ENCODE measurements at places on chromosomes 7 and 10. TPM values are rescaled to one million over a fixed set of nuclear protein-coding genes. Genes with fewer than 3 reads are reported as not detected.

- no peak for DNase-seq
Observed at GRCh38 chr10:34918060-34918775, 103.1 kb upstream of the PARD3 start.

DNA sequence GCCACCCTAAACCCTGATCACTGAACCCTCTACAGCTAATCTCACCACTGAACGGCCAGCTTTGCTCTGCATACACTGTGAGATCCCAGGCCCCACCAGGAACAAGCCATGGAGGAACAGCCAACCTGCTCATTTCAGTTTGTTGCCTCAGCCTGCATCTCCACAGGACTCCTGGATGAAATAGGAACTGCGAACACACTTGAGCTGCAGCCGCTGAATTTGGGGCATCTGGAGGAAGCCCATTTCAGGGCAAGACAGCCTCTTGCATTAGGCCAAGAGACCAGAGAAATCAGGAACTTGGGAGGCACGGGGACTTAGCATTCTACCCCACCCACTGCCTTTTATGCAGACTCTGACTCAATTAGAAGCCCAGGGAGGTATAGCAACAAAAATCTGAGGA lies 14.5 kb upstream of the EGR2 start:
- DNase-seq = no peak

The CEP41 gene
- 12.6 TPM for polyA plus RNA-seq

DNA sequence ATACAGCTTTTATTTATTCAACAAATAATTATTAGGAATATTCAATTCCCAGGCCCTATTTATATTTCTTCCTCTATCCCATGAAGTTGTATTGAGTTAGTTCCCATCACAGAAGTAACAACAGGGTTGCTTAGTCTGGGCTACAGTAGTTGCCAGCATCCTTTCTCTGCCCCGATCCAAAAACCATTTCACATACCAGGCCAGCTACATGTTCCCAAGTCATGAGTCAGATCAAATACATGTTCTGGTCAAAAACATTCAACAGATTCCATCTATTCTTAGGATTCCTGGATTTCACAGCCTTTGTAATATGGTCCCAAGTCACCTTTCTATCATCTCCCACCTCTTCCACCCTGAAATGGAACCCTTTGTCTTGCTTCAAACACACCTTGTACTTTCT lies 91.6 kb downstream of the RAB11FIP2 start:
- no peak for DNase-seq

DNA sequence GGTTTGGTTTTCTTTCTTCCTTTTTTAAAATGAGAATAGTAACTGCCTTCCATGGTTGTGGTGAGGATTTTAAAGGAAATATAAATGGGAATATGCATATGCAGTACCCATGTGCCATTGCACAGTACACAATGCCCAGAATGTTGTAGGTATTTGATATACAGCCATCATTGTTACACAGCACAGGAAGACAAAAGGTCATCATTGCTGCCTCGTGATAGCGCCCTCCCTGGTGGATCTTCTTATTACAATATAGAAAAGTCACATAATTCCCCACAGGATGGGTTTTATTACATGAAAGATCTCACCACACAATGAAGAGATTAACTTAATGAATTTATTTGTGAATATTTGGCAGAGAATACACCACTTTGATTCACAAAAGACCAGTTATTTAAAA lies 76.5 kb downstream of the PPP1R17 start:
- DNase-seq = no peak

DNA sequence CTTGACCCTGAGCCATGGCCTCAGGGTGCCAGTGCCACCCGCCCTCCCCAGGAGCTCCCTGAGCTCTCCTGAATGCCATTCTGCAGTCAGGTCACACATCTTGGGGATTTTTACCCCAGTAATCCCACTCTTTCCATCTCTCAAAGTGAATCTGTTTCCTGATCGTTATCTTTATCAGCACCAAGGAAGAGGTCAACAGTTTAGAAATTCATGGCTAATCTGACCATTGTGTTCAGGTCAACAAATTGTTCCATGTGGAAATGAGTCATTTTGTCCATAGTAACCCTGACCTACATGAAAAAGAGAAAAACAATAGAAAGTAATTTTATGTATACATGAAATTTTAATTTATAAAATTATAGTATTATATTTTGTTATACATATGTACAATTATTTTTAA lies 28.8 kb upstream of the ZNF488 start:
- DNase-seq = no peak

The SLC25A13 gene
- polyA plus RNA-seq = 13.8 TPM

DNA sequence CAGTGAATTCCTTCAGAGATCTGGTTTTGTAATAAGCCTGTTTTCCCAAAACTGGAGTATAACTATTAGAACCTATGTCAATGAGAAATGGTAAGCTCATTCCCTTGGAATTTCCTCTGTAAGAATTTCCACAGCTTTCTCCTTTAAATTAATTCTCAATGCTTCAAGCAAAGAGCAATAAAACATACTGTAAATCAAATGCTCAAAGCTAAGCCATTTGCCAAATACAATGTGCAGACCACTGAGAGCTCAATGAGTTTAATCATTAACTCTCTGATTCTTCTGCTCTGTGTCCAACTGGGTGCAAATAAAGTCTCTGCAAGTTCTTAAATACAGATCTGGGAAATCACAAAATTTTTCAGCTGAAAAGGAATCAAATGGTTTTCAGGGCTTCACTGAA lies 227.6 kb upstream of the IMMP2L start:
- no peak for DNase-seq

DNA sequence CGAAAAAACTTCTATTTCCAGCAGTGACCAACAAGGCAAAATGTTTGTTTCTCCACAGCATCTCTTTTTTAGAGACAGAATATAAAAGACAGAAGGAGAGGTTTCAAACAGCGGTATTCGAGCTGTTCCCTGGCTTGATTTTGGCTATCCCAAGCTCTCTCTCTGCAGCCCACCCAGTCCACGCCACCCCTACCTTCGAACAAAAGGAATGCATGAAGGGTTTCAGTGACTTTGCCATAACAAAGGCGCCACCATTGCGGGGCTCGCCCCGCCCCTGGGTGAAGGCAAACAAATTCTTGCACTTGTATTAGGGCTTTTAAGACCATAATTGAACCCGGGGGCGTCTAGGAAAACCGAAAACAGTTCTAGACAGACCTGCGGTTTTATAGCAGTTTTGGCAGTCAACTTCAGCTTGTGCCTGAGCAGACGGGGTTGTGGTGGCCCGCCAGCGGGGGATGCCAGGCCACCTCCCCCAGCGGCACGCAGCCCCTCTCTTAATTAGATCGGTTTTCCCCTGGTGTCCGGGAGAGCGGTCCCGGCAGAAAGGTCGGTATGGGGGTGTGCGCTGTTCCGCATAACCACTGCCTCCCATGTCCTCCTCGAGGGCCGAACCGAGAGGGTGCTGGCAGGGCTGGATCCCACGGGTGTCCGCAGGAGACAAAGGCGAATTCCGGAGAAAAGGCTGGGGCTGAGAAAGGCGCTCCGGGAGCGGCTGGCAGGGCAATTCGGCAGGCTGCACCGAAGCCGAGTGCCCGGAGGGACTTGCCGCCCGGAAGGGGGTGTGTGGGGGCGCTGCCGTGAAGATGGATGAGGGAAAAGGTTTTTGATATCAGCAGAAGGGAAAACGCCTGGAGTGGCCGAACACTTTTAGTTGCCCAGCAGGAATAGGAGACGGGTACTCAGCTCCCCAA lies 2.7 kb upstream of the HOXA11 start:
- DNase-seq = no peak

- DNase-seq = no peak
Observed at GRCh38 chr7:77536017-77536412, 1.1 kb upstream of the PTPN12 start.

GRCh38 chr10:122295451-122295809 lies 24.3 kb downstream of the BTBD16 start:
- DNase-seq = peak; percentile 23

GRCh38 chr10:126491476-126491875 lies 103.2 kb upstream of the ADAM12 start:
- no peak for DNase-seq

The GRID2IP gene
- not detected for polyA plus RNA-seq

DNA sequence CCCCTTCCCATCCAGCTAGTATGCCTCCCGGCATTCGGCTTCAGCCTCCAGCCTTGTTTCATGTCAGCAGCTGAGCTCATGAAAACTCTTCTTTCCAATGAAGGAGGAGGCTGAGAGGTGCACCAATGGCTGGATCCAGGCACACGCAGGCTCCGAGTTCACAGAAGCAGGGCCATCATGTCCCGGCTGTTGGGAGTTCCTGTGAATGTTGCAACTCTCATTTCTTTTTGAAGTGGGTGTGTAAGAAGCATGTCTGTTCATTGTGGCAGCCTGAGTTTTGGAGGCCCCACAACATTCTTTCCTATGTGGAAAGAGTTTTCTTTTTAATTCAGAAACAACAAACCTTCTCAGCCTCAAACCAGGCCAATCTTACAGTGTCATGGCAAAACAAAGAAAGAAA lies 89.7 kb downstream of the PTPRE start:
- no peak for DNase-seq

DNA sequence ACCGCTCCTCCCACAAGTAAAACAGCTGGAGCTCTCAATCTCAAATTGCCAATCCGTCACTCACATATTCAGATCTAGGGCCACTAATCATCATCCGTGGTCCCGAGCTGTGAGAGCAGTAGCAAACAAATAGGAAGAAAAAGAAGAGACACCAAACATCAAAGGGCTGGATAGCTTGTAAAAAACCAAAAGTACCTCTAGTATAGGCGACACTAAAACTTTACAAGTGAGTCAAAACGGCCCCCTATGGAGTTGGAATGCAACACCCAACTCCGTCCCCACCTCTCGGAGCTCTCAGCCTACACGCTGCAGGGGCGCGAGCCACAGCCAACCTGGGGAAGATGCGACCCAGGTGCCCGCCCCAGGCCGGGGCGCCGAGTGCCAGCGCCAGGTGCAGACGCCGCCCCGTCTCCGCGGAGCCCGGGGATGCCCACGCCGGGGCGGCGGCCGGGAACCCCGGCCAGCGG lies 581 bp downstream of the FAM3C start:
- DNase-seq = peak; percentile 29

- peak; percentile 99 for DNase-seq
Observed at GRCh38 chr10:79320820-79321493, 26.3 kb upstream of the PPIF start.

The MACC1 gene
- polyA plus RNA-seq = 1.8 TPM

DNA sequence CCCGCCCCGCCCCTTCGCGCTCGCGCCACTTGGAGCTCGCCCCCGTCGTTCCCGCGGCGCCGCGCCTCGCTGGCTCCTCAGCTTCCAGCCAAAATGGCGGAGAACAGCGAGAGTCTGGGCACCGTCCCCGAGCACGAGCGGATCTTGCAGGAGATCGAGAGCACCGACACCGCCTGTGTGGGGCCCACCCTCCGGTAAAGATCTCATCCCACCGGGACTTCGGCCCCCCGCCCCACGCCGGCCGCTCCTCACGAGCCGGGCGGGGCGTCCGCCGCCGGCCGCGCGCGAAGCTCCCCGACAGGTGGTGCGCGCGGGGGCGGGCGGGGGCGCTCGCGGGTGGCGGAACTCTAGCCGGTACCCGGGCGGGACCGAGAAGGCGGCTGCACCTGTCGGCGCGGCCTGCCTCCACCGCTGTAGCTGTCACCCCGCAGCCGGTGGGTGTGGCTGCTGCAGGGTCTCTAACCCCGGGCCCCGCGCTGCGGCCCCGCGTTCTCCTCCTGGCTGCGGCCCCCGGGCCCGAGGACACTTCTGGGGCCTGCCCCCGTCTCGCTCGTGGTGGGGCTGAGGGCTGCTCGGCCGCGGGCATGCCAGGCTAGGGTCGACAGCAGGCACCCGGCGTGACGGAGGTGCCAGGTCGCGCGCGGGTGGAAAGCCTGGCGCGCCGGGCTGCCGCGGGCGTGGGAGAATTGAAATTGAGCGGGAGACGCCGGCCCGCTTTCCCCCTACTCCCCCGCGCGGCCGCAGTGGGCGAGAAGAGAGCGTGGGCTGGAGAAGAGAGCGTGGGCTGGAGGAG lies at the start of gene EXOC6:
TSS of gene EXOC6 (plus strand) at position 80 of the 793 bp plus-strand sequence. CDS start at position 94, 14 bp downstream.
- peak; percentile 43 for DNase-seq

The MYO1G gene
- not detected for polyA plus RNA-seq

The ZFAND4 gene
- 1.3 TPM for polyA plus RNA-seq

The AKR1C1 gene
- 10.2 TPM for polyA plus RNA-seq

The CHPF2 gene
- 33.2 TPM for polyA plus RNA-seq

The TMEM273 gene
- not detected for polyA plus RNA-seq

GRCh38 chr10:24483701-24484100 lies 240.0 kb downstream of the ARHGAP21 start:
- peak; percentile 97 for DNase-seq

DNA sequence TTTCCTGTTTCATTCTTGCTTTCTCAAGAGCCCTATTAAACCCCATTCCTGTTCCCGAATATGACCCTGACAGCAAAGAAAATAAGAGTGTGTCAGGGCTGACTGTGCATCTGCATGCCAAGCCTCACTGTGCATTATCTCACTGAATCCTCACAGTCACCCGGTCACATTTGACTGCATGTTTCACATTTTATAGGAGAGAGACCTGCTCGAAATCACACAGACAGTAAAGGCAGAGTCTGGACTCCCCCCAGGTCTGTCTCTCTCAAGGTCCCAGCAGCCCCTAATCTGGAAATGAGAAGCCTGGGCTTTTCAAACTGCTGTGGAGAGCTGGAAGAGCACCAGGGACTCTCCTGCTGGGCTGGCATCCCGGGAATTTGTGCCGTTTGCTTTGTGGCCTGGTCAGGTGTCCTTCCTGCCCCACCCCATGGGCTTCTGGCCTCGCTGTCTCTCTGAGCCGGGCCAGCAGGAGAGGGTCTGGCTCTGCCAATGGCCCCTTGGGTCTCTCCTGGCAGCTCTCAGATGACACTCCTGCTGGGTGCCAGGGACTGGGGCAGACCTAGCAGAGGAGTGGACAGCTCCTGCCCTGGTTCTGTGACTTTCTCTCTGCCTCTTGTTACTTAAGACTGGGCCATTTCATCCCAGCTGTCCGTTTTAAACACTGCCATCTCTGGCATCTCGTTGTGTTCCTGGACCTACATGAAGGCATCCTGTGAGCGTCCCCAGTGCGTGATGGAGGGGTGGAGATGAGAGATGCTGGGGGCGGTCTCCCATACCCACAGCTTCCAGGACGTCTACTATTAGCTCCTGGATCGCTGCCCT lies 173.6 kb downstream of the ARHGAP12 start:
- no peak for DNase-seq
